ENCODE measurements at places on chromosomes 7 and 10. TPM values are rescaled to one million over a fixed set of nuclear protein-coding genes. Genes with fewer than 3 reads are reported as not detected.

Gene EBLN1
- polyA plus RNA-seq: not detected

Gene SLC16A12
- 0.02 TPM for polyA plus RNA-seq

Gene HGF
- 0.80 TPM for polyA plus RNA-seq

Gene PDK4
- polyA plus RNA-seq: 23.8 TPM

Gene ADAM12
- 0.72 TPM for polyA plus RNA-seq

Gene KCNH2
- 0.67 TPM for polyA plus RNA-seq

Gene EGR2
- polyA plus RNA-seq: 6.3 TPM

Gene OR2A5
- not detected for polyA plus RNA-seq

Gene STEAP1B
- polyA plus RNA-seq: 7.4 TPM

Gene UCN3
- polyA plus RNA-seq: not detected

Gene TAS2R4
- 0.17 TPM for polyA plus RNA-seq

Gene GPC2
- polyA plus RNA-seq: 2.1 TPM

Gene DGKI
- 0.05 TPM for polyA plus RNA-seq

Gene POT1
- 9.4 TPM for polyA plus RNA-seq

Gene COBL
- 0.80 TPM for polyA plus RNA-seq

- no peak for DNase-seq
These were observed 14.3 kb downstream of the CEP41 start for GRCh38 chr7:130426564-130426963.

DNA sequence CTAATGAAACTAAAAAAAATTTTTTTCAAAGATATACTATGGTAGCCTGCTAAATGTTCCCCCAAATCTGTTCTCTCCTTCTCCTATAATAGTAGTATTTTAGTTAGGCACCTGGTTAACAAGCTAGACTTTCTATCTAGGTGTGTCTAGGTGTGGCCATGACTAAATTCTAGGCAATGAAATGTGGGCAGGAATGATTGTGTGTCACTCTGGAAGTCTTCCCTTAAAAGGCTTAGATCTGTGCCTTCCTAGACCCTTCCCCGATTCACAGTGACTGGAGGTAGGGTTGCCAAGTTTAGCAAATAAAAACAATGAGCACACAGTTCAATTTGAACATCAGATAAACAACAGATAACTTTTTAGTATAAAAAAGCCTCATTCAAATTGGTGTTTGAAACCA lies 8.3 kb upstream of the ARHGAP21 start:
- no peak for DNase-seq

GRCh38 chr10:19819419-19820033 lies 3.3 kb downstream of the PLXDC2 start:
- DNase-seq: no peak

GRCh38 chr7:26694141-26694540 lies 170.2 kb downstream of the SKAP2 start:
- no peak for DNase-seq

DNA sequence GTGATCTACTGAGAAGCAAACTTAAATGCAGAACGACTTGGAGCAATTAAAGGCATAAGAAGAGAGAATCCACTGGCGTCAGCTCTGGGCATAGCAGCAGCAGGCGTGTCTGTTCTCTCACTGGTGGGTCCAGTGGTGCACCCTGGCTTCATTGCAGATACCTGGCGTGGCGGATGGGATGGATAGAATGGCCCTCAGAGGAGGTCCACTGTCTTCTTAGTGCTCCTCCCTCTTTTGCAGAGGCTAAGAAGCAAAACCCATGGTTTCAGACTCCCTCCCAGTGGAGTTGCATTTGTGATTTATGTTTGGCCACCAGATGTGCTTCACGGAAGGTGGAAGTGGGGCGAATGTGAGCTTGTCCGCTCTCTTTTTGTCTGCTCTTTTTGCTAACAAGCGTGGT lies 28.4 kb upstream of the PRKAG2 start:
- peak; percentile 61 for DNase-seq

DNA sequence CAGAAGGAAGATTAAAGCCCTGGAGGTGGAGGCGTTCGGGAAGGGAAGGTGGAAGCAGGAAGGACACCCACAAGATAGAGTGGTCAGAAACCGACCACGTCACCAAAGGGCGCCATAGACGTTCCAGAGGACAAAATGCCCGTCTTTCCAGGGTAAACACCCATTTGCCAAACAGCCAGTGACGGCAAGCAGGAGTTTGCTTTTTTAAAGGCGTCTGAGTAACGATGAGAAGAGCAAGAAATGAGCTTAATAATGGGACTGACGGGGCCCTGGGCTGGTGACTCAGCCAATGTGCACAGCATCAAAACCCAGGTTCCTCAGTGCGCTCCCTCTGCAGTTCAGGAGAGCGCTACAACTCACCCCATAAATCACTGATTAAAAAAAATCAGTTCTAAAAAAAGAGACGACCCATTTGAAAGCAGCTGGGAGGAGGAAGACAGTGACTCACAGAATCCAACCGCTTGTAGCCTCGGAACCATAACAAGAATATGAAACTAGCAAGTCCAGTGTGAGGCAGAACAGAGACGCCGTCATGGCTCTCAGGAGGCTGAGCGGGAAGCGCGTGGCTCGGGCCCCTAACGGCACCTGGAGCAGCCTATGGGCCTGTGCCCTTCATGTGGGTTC lies 5.9 kb downstream of the DIP2C start:
- no peak for DNase-seq

GRCh38 chr7:128874140-128875031 lies 11.7 kb downstream of the ATP6V1F start:
- DNase-seq: peak; percentile 59

- DNase-seq: no peak
These were observed 325.6 kb downstream of the ZNF716 start for GRCh38 chr7:57775396-57776088.

GRCh38 chr10:47114680-47115186 lies 185.3 kb upstream of the GDF10 start:
- no peak for DNase-seq

GRCh38 chr7:156474241-156474743 lies 166.3 kb upstream of the RNF32 start:
- no peak for DNase-seq

GRCh38 chr10:115417585-115418265 lies 324.6 kb downstream of the ATRNL1 start:
- DNase-seq: no peak

DNA sequence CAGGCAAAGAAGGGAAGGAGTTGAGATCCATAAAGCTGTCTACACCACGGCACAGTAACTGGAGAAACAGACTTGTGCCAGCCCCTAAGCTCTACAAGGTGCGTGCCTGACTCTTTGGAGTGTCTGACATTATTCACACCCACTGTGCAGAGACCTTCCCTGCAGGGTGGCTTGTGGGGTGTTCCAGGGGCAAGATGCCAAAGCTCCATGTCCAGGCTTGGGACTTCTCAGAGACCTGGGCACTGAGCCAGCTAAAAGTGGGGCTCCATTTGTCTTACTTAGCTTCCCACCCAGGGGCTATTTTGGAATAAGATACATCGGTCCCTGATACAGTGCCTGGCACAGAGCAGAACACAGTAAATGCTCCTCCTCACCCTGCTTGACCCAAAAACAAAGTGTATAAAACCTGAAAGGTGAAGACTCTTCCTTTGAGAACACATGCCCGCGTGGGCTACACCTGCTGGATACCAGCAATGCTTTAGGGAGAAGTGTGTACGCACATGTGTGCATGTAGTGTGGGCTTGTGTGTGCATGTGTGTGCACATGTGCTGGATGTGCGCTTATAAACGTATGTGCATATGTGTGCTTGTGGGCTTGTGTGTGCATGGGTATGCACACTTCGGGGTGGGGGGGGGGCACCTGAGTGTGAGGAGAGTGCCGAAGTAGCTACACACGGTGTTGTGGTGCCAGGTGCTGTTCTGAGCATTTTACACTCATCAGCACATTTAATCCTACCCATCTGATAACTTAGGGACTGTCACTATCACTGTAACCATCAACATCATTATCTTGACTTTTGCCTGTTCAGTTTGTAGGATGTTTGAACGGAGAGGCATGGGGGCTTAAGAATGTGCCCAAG lies 143.0 kb downstream of the ARHGAP22 start:
- no peak for DNase-seq

GRCh38 chr10:104336821-104337467 lies 1.3 kb downstream of the ITPRIP start:
- peak; percentile 29 for DNase-seq

GRCh38 chr10:33434933-33435332 lies 100.5 kb upstream of the NRP1 start:
- DNase-seq: no peak

DNA sequence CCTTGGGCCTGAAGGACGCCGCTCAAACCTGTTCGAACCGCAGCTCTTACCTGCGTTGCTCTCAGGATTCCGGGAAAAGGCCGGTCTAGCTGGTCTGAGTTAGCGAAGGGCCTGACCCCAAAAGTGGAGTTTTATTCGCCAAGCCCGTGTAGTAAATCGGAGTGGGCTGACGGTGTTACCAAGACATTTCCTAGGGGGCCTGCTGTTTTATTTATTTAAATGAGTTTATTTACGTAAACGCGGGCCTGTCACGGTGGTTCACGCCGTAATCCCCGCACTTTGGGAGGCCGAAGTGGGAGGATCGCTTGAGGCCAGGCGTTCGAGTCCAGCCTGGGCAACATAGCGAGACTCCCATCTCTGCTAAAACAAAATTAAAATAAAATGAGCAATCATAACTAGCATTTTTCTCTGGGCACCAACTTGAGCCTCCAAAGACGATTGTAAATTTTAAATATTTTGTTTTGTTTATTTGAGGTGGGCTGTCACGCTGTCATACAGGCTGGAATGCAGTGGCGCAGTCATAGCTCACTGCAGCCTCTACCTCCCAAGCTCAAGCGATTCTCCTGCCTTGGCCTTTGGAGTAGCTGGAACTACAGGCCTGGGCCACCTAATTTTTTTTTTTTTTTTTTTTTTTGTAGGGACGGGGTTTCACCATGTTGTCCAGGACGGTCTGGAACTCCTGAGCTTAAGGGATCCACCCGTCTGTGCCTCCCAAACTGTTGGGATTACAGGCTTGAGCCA lies 903 bp downstream of the ZNF655 start:
- no peak for DNase-seq

- DNase-seq: peak; percentile 31
These were observed 151.8 kb downstream of the TCERG1L start for GRCh38 chr10:131159771-131160170.

- DNase-seq: no peak
These were observed 51.5 kb downstream of the FAM107B start for GRCh38 chr10:14723052-14723689.

- no peak for DNase-seq
These were observed 238.2 kb downstream of the CELF2 start for GRCh38 chr10:11255796-11256444.

DNA sequence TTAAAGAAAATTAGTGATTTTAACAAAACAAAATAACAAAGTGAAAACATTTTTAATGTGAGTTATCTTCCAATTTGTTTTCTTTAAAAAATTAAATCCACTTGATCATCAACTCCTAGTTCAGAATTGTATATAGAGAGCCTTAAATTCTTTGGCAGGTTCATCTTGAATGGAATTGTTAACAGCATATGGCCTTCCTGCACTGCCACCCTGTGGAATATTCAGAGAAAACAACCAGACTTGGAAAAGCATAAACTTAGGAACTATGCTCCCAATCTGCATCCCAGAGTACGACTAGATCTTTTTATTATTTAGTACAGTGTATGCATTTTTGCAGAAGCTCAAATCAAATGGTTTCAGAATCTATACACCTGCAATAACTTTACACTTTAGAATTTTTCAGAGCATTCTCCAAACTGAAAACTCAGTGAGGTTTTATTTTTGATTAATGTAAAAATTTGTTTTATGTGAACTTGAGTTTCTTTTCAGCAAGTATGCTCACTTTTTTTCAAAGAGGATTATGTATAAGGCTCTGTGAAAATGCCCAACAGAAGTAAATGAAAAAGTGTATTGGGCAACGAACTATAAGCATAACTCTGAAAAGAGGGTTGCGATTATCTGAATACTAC lies 44.9 kb upstream of the ANK3 start:
- DNase-seq: no peak

- DNase-seq: no peak
These were observed 83.7 kb downstream of the DGKB start for GRCh38 chr7:14818871-14819270.

- no peak for DNase-seq
These were observed 130.4 kb upstream of the HPS1 start for GRCh38 chr10:98577168-98577567.

- no peak for DNase-seq
These were observed 289.4 kb upstream of the LRRN3 start for GRCh38 chr7:110801502-110801901.

DNA sequence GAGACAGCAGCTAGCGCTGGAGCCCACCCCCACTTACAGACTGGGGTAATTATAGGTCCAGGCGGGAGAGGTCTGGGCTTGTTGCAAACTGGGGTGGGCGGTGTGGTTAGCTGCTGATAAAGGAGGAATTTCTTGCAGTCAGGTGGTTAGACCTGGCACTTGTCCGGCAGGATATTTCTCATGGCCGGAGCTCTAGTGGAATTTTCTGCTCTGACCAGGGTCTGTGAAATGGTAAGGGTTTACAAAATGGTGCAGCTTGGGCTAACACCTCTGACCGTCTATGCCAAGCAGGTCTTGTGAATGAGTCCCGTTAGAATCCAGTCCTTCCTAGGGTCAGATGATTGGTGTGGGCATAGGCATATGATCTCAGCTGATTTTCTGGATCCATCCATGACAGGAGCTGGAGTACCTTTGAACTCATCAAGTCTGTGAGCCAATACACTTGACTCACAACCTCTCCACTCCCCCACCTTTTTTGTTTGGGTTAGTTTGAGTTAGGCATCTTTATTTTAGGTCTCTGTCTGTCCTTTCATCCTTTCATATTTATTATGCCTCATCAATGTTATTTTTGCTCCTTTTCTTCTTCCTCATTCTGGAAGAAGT lies 213.4 kb downstream of the SUGCT start:
- no peak for DNase-seq

GRCh38 chr7:108263425-108263824 lies 133.3 kb upstream of the LAMB4 start:
- no peak for DNase-seq

GRCh38 chr7:152341039-152341913 lies 94.5 kb downstream of the KMT2C start:
- DNase-seq: no peak

GRCh38 chr10:87659571-87660483 lies at the start of gene PAPSS2:
PAPSS2 (plus strand) TSS chr10:87659878; CDS start chr10:87659982, 104 bp downstream.
- peak; percentile 88 for DNase-seq

DNA sequence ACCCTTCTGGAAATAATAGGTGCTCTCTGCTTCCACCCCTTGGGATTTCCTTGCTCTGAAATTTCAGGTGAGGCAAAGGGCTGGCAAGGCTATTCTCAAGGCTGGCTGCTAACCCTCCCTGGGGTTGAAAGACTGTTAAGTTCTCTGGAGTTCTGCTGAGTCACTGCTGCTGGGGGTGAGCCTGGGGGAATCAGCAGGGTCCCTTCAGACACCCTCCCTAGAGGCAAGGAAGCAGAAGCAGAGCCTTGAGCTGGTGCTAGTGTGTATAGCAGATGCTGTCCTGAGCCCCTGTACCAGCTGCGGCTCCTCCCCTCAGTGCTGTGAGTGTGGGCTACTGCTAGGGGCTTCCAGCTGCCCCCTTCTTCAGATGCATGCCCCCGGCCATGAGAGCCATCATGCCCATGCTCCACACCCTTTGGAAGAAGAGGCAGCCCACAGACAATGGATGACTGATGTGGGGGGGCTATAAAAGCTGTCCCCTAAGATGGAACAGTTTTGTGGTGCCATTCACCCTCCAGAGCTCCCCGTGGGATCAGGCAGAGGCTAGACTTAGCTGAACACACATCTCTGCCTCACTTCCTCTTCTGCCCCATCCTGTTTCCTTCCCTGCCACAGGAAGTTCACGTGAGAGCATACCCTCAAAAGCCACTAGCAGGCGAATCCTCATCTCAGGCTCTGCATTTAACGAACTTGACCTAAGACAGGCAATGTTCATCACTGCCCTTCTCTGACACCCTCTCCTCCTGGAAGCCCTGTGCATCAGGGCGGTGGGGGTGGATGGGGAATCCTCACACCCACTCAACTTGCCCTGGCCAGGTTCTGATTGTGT lies 91.8 kb downstream of the SH3PXD2A start:
- DNase-seq: no peak

Data from spleen (tissue), 13 donors.